ENCODE measurements at places on chromosomes 11 and 22.

- peak; percentile 70 for DNase-seq
Observed at GRCh38 chr22:32723643-32724042, 77.9 kb upstream of the TIMP3 start.

GRCh38 chr11:95715777-95716241 lies 73.8 kb downstream of the FAM76B start:
- peak; percentile 34 for DNase-seq

DNA sequence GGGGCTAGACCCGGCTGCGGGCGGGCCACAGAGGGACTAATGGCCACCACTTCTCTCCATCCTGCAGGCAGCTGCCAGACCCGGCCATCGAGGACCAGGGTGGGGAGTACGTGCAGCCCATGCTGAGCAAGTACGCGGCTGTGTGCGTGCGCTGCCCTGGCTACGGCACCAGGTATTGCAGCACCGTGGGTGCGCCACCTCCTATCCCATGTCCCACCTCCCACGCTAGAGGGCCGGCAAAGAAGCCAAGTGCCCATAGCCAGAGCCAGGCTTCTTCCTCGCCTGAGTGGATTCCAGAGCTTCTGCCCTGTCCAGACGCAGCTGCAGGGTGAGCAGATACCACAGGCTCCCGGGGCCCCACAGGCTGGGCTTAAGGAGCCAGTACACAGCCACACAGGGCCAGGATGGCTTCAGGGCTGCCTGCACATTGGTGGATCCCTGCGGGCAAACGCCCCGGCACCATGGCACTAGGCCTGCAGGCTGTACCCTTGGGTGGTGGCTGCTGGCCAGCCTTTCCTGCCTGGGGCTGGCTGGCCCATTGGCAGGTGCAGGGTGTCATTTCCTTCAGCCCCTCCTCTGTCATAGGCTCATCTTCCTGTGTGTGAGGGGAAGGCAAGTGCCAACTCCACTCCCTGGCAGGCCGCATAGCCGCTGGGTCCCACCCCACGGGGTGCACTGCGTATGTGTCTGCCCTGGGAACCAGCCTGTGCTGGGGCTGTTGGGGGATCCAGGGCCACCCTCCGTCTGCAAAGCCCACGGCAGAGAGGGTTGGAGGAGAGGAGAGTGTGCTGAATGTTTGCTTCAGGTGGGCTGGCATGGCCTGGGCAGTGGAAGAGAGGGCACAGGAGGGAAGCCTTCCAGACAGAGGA lies 16.5 kb upstream of the DGCR8 start:
- DNase-seq, result no peak

GRCh38 chr11:126653040-126653439 lies 297.6 kb downstream of the ST3GAL4 start:
- no peak for DNase-seq

- DNase-seq, result no peak
Observed at GRCh38 chr11:30326906-30327305, 4.0 kb downstream of the ARL14EP start.

DNA sequence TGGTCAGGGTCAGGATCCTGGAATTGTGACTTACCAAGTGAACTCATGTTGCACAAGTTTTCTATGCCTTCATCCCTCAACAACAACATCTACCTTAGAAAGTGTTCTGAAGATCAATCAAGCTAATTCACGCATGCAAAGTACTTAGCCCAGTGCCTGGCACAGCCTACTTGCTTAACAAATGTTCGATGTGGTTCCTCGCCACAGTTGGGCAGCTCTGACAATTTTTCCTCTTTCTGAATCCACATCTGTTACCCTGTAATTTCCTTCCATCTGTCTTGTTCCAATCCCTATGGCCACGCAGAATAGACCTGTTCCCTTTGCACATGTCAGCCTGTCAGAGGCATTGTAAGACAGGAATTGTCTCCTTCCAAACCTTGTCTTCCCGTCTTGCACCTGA lies 1415.2 kb downstream of the TBC1D22A start:
- no peak for DNase-seq

DNA sequence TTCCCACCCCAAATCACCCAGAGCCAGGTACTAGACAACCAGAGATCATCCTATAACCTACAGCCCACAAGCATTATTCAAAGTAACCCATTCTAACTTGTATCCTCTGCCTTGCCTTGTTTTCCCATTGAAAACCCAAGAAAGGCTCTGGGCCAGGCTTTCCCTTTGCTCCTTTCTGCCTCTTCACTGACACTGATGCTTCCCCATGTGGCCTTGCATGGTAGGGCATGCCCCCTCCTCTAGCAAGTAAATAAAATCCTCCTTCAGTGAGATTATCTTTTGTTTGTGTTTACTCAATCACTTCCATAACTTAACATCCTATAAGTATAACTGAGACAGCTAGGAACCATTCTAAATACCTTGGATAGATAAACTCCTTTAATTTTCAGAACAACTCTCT lies 65.6 kb upstream of the FAR1 start:
- DNase-seq, result no peak

- DNase-seq, result no peak
Observed at GRCh38 chr11:47863189-47863897, 15.2 kb upstream of the NUP160 start.
